ENCODE measurements at places on chromosomes 4 and X.
A peak's percentile ranks its signal among the peaks of the same experiment; 100 is the strongest.

DNA sequence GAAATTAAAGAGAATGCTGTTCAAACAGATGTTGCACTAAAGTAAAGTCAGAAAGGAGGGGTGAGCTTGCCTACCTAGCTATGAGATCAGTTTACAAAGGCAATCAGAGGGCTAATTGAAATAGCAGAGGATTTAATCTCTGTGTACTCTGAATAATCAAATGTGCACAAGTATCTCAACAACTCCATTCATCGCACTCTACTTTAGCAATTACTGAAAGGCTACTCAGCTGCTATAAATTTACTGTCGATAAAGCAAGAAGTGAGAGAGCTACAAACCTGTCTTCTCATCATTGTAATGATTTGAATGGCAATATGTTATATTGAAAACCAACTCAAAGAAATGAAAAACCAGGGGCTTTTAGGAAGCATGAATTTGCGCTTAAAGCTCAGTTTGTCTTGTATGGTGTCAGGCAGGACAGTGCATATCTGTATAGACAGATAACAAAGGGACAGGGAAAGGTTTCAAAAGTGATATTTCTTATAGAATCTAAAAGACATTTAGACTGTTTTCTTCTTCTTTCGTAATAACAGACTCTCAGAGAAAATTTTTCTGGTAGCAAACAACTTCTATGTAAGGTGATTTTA lies 34.8 kb downstream of the GC start:
- no peak for DNase-seq

- no peak for DNase-seq
Observed at GRCh38 chr4:38768968-38769394, 13.8 kb downstream of the TLR10 start.

DNA sequence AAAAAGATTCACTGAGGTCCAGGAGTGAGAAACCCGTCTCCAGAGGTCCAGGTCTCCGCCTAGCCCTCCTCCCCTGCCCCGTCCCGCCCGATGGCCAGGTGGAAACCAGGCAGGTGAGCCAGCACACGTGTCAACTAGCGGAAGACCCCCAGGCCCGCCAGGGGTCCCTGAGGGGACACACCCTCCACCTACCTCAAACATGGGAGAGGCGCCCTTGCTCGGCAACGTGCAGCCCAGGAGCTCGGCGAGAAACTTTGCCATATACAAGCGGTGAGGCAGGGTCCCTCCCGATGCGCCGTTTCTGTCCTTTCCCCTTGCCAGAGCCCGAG lies 330.0 kb downstream of the HNRNPD start:
- no peak for DNase-seq

- DNase-seq = no peak
Observed at GRCh38 chr4:15245006-15245530, 182.8 kb upstream of the C1QTNF7 start.

DNA sequence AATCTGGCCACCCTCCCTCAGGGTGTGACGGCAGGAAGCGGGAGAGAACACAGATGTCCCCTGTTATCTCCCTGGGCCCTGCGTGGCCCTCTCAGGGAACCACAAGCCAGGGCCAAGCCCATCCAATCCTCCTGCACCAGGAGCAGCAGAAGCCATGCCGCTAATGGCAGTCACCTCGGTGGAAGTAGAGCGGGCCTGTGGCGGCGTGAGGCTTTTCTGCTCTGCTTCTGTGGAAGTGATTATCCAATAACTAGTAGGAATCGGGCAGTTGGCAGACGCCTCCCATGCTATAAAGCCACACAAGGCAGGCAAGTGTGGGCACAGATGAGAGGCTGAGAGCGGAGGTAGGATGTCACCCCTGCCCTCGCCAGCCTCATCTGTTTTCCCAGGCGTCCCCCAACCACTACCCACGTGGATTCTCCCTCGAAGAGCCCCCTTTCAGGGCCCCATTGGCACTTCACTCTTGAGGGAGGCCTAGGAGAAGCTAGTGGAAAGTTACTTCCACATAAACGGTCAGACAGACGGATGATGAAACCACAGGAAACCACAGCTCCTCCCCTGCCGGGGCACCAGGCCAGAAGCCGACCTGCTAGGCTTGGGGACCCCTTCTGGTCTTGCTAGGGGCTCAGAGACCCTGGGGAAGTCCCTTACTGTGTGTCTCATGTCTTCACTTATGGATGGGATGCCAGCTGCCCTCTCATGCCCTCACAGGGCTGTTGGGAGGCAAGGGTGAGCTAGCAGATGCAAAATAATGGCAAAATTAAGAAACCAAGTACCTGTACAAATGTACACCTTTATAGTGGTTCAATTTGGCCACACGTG lies 18.8 kb upstream of the TMSB4X start:
- DNase-seq = peak; percentile 64

Data from ELR (cell line).